ENCODE measurements at places on chromosomes 12 and 14.

- DNase-seq = no peak
These were observed 34.9 kb downstream of the HCAR2 start for GRCh38 chr12:122668268-122668667.

DNA sequence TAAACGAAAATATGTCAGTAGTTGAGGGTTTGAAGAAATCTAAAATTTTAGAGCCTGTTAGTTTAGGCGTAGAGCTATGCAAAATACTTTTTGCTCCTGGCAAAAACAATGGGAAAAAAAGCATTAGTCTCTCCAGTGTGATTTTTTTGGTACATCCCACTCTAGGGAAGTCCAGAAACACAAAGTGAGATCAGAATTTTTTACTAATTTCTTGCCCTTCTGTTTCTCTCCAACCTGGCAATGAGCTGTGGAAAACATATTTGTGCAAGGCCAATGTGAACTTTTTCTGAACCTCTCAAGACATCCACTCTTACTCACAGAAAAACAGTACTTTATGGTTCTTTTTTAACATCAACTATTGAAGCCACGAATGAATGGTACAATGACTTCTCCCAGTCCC, 56.9 kb upstream of the DCN start:
- no peak for DNase-seq

DNA sequence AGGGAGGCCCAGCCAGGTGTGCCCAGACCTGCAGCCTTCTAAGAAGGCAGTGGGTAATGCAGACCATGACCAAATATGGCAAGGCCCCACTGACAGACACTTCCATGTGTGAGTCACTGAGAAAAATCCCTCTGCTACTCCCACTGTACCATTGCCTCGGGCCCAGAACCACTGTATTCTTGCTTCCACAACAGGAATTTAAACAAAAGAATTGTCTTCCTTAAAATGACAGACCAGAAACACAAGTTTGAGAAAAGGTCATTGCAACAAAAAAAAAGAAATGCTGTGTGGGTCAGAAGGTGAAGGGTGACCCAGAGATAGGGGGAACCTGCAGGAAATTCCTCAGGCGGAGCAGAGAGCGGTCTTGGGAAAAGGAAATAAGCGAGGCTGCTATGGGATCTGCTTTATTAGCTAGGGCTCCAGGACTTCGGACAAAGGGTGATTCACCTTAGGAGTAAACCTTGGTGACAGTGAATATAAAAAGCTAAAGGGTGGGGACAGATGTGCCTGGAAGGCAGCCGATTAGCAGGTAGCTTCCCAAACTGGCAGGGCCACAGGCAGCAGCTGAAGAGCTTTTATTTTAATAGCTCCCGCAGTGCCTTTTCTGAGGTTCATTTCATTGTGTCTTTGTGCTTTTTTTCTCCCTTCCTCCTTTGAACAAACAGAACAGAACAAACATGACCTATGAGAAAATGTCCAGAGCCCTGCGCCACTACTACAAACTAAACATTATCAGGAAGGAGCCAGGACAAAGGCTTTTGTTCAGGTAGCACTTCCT, 185.3 kb upstream of the BCL2L14 start:
- DNase-seq = no peak

GRCh38 chr12:43407816-43408645, 144.0 kb downstream of the ADAMTS20 start:
- no peak for DNase-seq

DNA sequence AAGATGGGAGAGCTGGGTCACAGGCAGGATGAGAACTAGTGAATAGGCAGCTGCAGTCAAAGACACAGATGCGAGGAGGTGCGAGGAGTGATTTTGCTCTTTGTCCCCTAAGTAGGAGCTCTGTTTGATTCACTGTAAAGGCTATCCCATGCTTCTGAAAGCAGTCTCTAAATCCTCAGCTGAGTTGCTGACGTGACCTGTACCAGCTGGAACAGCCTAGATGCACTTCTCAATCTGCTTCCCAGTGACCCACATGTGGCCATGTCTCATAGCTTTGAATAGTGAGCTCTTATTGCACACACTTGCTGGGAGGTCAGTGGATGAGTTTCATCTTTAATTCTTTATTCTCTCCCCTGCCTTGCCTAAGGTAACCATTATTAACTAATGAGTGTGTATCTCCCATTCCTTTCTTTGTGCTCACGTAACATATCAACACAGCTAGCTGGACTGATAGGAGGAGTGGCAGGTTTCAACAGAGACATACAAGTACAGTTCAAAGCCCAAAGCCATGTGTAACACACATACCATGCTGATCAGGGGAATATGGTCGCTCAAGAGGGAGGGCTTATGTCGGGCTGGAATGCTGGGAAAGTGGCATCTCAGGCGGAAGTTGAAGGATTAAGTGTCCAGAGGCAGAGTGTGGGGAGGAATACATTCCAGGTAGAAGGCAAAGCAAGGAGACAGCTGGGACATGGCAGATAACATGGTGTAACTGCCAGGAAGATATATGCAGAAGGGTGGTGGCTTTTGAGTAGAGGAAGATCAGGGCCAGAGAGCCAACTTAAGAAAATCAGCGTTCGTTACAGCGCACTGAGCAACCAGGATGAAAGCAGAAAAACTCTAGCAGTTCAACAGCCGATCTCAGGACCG, 15.4 kb upstream of the YY1 start:
- DNase-seq = no peak

- no peak for DNase-seq
These were observed 200.7 kb upstream of the SLC38A2 start for GRCh38 chr12:46573347-46573658.

DNA sequence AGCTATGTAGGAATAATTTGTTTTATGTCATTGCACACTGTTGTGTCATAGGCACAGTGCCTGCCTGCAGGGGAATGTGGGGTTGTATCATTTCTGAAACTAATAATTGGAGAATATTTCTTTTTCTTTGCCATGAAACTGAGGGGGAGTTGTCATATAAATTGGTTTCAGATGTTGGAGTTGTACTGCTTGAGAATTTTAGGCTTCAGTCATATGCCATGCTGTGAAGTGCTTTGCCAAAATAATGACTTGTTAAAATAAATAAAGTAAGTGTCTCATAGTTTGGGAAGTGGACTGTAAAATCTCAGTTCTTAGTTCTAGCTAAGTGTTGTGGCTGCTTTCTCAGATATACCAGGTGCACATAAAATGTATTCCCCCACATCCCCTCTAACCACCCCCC, 116.8 kb downstream of the DAAM1 start:
- DNase-seq = no peak

DNA sequence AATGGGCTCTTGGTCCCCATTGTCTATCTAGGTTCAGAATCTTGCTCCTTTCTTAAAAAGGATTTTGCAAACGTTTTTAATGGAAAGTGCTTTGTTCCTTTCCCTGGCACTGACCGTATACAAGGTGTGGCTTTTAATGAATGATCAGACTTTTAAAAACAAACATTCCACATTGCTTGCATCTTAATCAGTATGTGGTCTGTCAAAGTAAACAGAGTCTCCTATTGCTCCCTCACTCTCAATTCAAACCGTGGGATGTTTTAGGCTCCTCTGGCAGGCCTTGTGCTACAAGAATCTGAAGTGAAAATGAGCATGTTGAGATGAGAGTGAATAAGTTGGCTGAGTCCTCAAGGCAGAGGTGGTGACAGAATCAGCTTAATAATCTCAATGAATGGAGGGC, 107.0 kb downstream of the VRK1 start:
- DNase-seq = no peak

GRCh38 chr14:25953532-25954139, 644.2 kb downstream of the NOVA1 start:
- DNase-seq = no peak

- DNase-seq = no peak
These were observed 84.7 kb upstream of the LGR5 start for GRCh38 chr12:71354871-71355270.

Data from stimulated activated CD4-positive, alpha-beta T cell treated with anti-CD3 and anti-CD28 coated beads, Interleukin-1b, Interleukin-23, amount 100 ng/mL, for 4 hours (primary cell).